ENCODE measurements at places on chromosomes 12 and 14. TPM values are rescaled to one million over a fixed set of nuclear protein-coding genes. Genes with fewer than 3 reads are reported as not detected.

DNA sequence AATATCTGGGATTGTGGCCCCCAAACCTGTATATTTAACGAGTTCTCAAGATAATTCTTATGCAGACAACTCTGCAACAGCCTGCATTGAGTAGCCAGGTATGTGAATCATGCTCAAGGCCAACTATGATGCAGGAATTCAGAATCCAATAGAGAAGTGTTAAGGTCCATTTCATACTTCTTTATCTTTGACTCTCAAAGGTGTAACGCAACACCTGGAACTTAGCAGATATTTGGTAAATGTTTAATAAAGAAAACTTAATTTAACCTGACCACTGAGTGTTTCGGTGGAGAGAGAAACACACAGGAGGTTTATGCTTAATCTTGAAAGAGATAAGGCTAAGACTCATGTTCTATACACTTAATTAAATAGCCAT, 156.5 kb upstream of the PLEKHG7 start:
- DNase-seq: no peak

The ADCY6 gene
- total RNA-seq: 0.22 TPM

The CLEC12A gene
- total RNA-seq: not detected

The CCDC196 gene
- total RNA-seq: not detected

DNA sequence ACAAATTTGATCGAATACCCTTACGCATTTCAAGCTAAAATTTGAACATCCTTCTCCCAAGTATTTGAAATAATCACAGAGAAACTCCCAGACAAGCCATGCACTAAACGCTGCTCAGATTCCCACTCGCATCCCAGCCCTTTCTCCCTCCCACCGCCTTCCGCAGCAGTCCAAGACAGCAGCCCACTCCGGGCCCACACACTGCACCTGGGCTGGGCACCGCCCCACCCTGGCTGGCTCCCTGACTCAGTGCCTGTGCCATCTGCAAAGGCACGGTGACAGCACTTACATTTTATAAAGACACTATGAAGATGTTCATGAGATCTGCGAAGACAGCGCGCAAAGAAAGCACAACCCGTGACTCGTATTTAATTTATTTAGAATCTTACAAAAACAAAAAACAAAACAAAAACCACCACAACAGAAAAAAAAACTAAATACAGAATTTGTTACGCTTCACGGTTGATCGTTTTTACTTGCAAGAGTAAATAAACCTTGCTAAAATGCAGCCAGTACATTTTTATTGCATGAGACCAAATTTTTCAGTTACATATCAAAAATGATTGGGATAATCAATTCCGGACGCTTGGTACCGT, 17.2 kb upstream of the CDK2AP1 start:
- no peak for DNase-seq

The DHRS2 gene
- 1.4 TPM for total RNA-seq

The MYF6 gene
- not detected for total RNA-seq

The TAS2R14 gene
- total RNA-seq: 0.89 TPM
